Stimulated activated CD4-positive, alpha-beta T cell treated with anti-CD3 and anti-CD28 coated beads, Interleukin-15, amount 100 ng/mL, for 1 hour (primary cell): ENCODE measurements at places on chromosomes 3 and 15.
A peak's percentile ranks its signal among the peaks of the same experiment; 100 is the strongest.

- DNase-seq, result no peak
Measured at GRCh38 chr15:75821786-75822345, 21.4 kb upstream of the UBE2Q2 start.

GRCh38 chr3:184658223-184658928 is 53.5 kb downstream of the MAGEF1 start:
- no peak for DNase-seq

- no peak for DNase-seq
Measured at GRCh38 chr3:190088890-190089289, 31.8 kb downstream of the P3H2 start.

GRCh38 chr15:84835661-84836337 is 18.6 kb downstream of the ALPK3 start:
- no peak for DNase-seq

GRCh38 chr3:52253314-52254304 is 8.1 kb downstream of the PPM1M start:
- DNase-seq, result peak; percentile 53

- DNase-seq, result no peak
Measured at GRCh38 chr3:73999501-73999900, 374.8 kb upstream of the PDZRN3 start.

- DNase-seq, result no peak
Measured at GRCh38 chr3:55546866-55547669, 60.0 kb upstream of the WNT5A start.

DNA sequence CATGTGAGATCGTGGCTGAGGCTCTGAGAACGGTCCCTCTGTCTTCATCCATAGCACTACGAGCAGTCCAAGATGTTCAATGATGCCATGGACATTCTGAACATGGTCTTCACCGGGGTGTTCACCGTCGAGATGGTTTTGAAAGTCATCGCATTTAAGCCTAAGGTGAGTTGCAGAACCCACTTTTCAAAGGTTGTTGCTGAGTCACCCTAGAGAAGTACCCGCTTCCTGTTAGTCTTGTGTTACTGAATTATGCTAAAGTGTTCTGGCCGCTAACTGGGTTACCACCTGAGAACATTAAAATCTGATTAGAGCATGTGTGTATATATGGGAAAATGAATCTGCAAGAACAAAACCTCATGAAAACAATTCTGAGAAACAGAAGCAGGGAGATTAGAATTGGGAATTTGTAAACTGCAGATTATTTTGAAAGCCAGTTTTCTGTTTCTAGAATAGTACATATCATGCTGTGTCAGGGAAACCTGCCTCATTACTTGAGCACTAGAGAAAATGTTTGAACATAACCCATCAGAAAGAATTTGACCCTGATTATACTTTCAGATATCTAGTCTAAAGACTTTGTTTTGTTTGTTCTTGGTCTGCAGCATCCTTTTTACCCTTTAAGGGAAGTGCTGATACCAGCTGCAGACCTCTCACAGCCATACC is 92.6 kb downstream of the CHDH start:
- no peak for DNase-seq

DNA sequence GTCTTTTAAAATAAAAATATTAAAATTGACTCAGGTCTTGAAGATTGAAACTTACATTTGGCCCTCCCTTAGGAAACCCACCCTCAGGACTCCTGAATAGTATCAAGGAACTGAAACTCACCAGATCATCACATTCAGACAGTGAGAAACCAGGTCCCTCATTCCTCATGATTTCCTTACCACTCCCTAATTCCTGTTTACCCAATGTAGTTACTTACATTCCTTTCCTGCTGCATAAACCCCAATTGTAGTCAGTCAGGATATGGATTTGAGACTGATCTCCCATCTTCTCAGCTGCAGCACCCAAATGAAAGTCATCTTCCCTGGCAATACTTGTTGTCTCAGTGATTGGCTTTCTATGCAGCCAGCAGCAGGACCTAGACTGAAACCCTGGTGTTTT is 8.6 kb downstream of the ATP13A4 start:
- DNase-seq, result no peak

DNA sequence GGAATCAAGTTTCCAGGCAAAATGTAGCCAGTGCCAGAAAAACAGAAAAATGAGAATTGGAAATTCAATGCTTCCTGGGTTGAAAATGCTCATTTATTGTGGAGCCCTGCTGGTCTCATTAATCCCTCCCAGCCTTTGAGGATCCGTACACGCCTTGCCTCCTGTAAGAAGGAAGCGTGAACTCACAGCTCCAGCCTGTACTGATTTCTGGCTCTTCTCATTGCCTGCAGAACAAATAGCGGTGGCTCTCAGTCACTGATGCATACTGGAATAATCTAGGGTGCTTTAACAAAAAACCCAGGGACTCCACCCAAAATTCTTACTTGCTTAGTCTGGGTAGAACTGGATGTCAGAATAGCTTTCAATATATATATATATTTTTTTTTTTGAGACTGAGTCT is 29.3 kb upstream of the SLC24A5 start:
- no peak for DNase-seq

GRCh38 chr3:116464276-116464798 is 19.1 kb upstream of the LSAMP start:
- DNase-seq, result no peak

GRCh38 chr3:100047455-100048141 is 66.7 kb downstream of the FILIP1L start:
- no peak for DNase-seq

- DNase-seq, result no peak
Measured at GRCh38 chr3:184765047-184765729, 46.8 kb upstream of the VPS8 start.

GRCh38 chr3:177589041-177589650 is 391.9 kb upstream of the TBL1XR1 start:
- DNase-seq, result no peak

DNA sequence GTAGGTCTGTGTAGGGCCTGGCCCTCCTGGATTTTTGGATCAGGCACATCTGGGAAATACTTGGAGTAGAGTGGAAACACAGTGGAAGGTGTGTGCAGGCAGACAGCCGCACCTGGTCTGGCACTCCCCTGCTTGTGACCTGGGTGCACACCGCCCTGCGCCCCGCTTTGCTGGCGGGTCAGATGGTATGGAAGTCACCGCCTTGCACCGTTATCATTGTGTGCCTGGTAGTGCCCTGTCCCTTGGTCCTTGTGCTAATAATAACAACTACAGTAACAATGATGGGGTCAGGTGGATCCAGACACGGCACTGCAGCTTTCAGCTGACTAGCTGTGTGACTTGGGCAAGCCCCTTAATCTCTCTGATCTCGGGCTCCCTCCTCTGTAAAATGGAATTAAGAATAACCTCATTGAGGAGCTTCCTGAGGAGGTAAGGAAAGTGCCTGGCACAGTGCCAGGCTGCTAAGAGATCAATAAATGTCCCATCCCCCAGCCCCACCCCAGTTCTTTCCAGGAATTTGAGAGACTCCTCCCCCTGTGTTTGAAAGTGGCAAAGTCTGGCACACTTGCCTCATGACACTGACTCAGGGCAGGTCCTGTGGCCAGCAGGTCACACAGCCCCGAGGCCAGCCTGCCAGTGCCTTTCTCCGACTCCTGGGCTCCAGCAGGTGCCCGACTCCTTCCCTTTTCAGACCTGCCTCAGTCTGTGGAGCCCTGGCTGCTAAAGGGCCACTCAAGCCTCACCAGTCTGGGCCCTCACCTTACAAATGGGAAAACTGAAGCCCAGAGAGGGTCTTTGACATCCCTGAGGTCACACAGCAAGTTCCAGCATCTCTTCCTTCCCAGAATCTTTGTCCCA is 9.8 kb downstream of the ISG20 start:
- DNase-seq, result no peak

- DNase-seq, result no peak
Measured at GRCh38 chr3:74858086-74858485, 243.6 kb upstream of the CNTN3 start.

GRCh38 chr3:8493744-8494143 is 7.9 kb upstream of the LMCD1 start:
- DNase-seq, result no peak

DNA sequence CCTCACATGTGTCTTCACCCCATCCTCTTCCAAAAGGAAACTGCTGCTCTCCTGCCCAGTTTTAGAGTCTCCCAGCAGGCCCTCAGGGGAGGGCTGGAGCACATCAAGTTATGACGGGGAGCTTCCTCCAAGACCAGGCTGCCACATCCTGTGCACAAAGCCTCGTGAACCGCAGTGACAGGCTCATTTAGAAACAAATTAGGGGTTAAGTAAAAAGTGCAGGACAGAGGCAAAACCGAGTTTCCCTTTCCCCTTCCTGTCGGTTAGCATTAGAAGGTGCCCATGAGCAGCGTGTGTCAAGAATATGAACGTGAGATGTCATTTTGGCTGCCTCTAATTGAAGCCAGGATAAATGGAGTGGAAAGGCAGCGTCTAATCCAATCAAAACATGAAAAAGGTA is 199.7 kb downstream of the ARRDC4 start:
- no peak for DNase-seq

- no peak for DNase-seq
Measured at GRCh38 chr15:77094397-77095030, 23.6 kb upstream of the TSPAN3 start.

- DNase-seq, result no peak
Measured at GRCh38 chr3:109336291-109336861, 970 bp downstream of the DPPA4 start.

DNA sequence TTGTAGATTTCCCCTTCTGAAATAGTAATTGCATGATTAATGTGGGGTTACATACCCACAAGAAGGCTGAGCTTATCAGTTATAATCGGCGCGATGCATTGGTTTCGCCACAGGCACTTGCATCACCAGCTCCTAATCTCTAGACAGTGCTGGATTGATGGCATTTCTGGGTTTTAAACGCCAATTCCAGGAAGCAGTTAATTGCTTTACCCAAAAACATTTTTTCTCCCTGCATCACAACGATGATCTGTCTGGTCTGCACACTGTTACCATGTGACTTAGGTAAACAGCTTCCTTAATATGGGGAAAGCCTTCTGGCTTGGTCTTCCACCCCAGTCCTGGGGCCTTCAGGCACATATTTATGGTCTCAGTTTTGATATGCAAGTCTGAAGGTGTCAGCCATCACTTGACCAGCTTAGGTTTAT is 70.0 kb upstream of the HEG1 start:
- DNase-seq, result no peak

DNA sequence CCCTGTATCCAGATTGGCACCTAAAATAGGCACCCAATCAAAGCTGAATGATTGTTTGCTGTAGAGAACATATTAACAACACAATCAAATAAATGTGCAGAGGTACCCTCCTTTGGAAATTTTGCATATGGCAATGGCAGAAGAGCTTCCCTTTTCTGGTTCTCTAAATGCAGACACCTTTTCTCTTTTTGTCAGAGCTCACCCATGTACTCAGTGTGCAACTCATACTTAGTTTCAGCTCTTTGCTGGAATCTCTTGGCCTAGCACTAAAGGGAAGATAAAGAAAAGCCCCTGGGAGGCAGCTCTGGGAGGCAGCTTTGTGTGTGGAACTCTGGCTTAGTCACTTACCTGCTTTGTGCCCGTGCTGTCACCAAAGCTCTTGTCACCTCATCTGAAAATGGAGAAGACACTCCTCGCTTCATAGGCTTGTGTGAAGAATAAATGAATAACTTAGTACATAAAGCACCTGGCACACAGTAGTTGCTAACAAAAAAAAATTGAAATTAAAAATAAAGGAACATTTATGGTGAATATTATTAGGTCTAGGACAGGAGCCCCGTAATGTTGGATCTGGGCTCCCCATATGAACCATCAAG is 28.8 kb downstream of the ST6GAL1 start:
- DNase-seq, result no peak

DNA sequence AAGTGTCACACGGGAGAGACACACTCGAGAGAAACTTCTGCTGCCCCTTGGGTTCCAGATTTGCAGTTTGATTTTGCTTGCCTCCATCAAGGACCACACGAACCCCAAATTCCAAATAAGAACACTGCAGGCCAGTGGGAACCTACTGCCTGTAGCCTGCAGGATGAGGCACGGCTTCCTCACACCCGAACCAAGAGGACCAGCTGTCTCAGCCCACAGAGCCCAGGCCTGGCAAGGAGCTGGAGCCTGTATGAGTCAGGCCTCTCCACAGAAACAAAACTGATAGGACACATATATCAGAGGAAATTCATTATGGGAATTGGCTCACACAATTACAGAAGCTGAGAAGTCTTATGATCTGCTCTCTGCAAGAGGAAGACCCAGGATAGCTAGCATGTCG is 188.1 kb upstream of the NSMCE3 start:
- no peak for DNase-seq

- DNase-seq, result no peak
Measured at GRCh38 chr3:28056806-28057205, 184.6 kb upstream of the CMC1 start.

DNA sequence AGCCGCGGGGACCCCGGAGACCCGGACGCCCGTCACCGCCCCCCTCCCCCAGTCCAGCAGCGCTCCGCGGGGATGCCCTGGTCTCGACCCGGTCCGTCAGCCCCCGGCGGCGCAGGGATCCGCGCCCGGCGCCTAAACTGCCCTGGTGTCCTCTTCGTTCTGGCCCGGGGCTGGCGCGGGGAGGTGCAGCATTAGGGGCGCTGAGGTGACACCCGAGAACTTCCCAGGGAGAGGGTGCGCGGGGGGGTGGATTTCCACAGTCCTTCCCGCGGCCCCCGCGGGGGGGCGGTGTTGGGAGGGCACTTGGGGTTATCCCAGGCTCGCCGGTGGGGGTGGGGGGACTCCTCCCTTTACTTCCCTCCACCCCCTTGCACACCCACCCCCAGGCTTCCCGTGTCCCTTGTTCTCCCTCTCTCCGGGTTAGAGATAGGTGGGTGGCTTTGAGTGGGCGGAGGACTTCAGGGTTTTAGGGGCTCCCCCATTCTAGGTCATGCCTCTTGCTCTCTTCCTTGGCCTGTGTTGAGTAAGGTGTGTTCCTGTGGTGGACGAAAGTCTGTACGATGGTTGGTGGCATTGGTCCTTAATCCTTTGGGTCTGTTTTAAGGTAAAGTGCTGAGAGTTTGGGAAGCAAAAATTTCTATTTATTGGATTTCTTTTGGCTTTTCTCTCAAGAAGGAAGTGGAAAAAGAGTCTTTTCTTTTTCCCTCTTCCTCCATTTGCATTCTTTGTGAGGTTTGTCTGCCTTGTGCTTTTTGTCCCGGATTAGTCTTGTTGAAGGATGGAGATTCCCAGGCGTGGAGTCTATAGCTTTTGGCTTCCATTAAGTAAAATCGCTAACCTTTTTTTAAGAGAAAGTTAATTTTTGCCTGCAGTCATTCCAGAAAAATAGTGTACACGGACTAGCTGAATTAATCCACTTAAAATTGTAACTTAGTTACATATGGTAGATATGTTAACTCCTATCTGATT is 811 bp downstream of the SKIL start:
- peak; percentile 73 for DNase-seq

GRCh38 chr3:45807133-45807532 is 10.8 kb upstream of the SLC6A20 start:
- no peak for DNase-seq

DNA sequence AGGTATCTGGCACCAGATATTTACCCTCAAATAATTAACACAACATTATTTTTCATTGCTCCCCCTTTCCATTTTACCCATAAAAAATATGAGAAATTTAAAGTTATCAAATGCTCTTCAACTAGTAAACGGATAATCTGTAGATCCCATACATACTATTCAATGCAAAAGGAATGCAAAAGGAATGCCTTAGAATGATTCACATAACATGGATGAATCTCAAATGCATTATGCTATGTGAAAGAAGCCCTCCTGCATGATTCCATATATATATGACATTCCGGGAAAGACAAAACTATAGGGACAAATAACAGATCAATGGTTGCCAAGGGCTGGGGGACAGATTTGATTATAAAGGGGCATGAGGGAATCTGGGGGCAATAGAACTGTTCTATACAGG is 195.7 kb downstream of the STT3B start:
- no peak for DNase-seq

- no peak for DNase-seq
Measured at GRCh38 chr15:78321041-78321570, 19.0 kb upstream of the CRABP1 start.
